Breast epithelium (tissue), 4 donors: ENCODE measurements at places on chromosomes 16 and 17. TPM values are rescaled to one million over a fixed set of nuclear protein-coding genes. Genes with fewer than 3 reads are reported as not detected.

Gene PLD6
- total RNA-seq, result 3.8 TPM

Gene SECTM1
- total RNA-seq, result 23.9 TPM

Gene WNT9B
- total RNA-seq, result 2.0 TPM

Gene UTS2R
- not detected for total RNA-seq

Gene CNTNAP4
- not detected for total RNA-seq

GRCh38 chr16:75074920-75075687 is 41.5 kb downstream of the LDHD start:
- no peaks in the 10 kb centered on the region for H3K4me1 ChIP-seq
- DNase-seq, result no peak
- H3K27ac ChIP-seq, result no peak overlapping the region

DNA sequence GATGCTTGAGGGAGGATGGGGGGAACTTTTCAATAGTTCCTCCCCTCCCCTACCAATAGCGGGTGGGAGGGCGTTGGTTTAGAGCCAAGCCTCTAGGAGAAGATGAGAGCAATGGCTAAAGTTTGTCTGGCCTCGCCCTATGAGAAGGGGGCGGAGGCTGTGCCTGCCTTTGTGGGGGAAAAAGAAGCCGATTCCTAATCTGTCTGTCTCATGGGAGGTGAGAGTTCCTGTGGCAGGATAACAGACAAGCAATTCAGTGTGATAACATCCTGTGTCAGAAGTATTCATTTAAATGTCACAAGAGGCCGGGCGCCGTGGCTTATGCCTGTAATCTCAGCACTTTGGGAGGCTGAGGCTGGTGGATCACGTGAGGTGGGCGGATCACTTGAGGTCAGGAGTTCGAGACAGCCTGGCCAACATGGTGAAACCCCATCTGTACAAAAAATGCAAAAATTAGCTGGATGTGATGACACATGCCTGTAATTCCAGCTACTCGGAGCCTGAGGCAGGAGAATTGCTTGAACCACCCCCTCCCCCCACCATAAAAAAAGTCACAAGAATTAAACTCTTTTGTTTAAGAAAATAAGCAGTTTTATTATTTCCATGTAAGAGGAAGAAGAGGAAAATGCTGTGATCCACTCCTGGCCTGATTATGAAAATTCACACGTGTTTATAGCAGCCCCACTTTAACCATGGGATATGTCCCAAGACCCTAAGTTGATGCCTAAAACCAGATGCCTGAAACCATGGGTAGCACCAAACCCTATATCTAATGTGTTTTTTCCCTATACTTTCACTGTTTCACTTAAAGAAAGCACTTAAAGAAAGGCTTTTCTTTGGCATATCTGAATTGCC is 1.7 kb downstream of the SLFN5 start:
- no peaks in the 10 kb centered on the region for H3K36me3 ChIP-seq
- no peak for DNase-seq
- H3K4me1 ChIP-seq, result no peaks in the 10 kb centered on the region

GRCh38 chr16:68345351-68345810 is 34.6 kb downstream of the PRMT7 start:
- no peak overlapping the region for H3K27ac ChIP-seq
- H3K36me3 ChIP-seq, result peaks cover 8% of the 10 kb centered on the region
- DNase-seq, result no peak
- H3K4me1 ChIP-seq, result no peaks in the 10 kb centered on the region
- no peaks in the 10 kb centered on the region for H3K27me3 ChIP-seq

GRCh38 chr17:40309031-40309948 is at the start of gene RARA:
Gene RARA, plus strand, starts transcription at chr17:40309180. Its CDS starts 22,039 bp downstream, at chr17:40331219.
- no peaks in the 10 kb centered on the region for H3K27me3 ChIP-seq
- H3K27ac ChIP-seq, result peak within 1 kb of the TSS; percentile 94
- H3K4me3 ChIP-seq, result peak within 1 kb of the TSS; percentile 37
- peaks cover 39% of the 10 kb centered on the region for H3K4me1 ChIP-seq
- no peak for DNase-seq

GRCh38 chr17:39963829-39964228 is 1.0 kb downstream of the GSDMA start:
- no peaks in the 10 kb centered on the region for H3K4me1 ChIP-seq
- no peak overlapping the region for H3K27ac ChIP-seq

GRCh38 chr17:16352303-16352666 is 984 bp downstream of the CENPV start:
- DNase-seq, result no peak
- H3K4me3 ChIP-seq, result peak overlapping the region; percentile 91
- H3K27ac ChIP-seq, result no peak overlapping the region
- H3K4me1 ChIP-seq, result no peaks in the 10 kb centered on the region
- H3K36me3 ChIP-seq, result no peaks in the 10 kb centered on the region

DNA sequence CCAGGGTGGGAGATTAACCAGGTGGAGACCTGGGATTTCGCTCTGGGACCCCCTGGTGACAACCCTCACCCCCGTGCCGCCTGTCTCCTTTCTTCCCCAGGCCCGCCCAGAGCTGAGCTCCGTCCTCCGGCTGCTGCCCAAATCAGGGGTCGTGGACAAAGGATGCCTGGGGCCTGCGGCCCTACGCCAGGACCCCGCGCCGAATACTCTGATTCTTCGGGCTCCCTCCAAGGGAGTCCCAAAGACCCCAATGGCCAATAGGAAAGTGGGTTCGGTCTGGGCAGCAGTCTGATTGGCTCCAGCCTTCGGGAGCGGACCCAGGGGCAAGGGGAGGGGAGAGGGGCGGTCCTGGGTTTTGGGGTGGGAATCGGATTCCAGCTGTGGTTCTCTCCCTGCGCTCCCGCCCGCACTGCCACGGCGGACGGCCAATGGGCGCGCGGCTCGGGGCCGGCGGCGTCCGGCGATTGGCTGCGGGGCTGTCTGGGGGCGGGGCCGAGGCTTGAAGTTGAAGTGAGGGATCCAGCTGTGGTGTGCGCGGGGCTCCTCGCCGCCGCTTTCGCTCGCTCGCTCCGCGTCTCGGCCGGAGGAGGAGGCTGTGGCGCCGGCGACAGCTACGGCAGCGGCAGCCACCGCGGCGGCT is at the start of gene CACNA1G:
CACNA1G (plus strand) TSS at position 531 of the 640 bp plus-strand sequence. CDS start 745 bp downstream, outside the sequence.
- H3K36me3 ChIP-seq, result no peaks in the 10 kb centered on the region
- peak within 1 kb of the TSS; percentile 92 for H3K27ac ChIP-seq
- peak; percentile 92 for DNase-seq

DNA sequence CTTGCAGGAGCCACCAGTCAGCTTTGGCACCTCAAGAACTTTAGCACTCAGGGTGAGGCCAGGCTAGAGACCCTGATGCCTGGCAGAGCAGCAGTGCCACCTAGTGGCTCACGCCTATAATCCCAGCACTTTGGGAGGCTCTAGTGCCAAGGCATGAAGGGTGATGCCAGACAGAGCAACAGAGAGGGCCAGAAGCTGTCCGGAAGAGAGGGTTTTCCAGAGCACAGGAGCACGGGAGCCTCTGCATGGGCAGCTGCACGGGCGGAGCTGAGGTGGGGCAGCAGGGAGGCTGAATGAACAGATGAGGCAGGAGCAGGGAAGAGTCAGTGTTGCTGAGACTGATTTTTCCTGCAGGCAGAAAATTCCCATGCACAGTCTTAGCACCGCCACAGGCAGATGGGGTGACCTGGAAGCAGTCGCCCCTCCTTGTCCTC is 38.9 kb downstream of the MYH3 start:
- no peaks in the 10 kb centered on the region for H3K27me3 ChIP-seq
- no peak overlapping the region for H3K4me3 ChIP-seq
- H3K36me3 ChIP-seq, result no peaks in the 10 kb centered on the region
- DNase-seq, result no peak

- H3K4me1 ChIP-seq, result no peaks in the 10 kb centered on the region
- H3K36me3 ChIP-seq, result no peaks in the 10 kb centered on the region
- DNase-seq, result peak; percentile 74
- H3K4me3 ChIP-seq, result no peak overlapping the region
- H3K27me3 ChIP-seq, result no peaks in the 10 kb centered on the region
Measured at GRCh38 chr16:23905027-23905426, 69.2 kb downstream of the PRKCB start.

DNA sequence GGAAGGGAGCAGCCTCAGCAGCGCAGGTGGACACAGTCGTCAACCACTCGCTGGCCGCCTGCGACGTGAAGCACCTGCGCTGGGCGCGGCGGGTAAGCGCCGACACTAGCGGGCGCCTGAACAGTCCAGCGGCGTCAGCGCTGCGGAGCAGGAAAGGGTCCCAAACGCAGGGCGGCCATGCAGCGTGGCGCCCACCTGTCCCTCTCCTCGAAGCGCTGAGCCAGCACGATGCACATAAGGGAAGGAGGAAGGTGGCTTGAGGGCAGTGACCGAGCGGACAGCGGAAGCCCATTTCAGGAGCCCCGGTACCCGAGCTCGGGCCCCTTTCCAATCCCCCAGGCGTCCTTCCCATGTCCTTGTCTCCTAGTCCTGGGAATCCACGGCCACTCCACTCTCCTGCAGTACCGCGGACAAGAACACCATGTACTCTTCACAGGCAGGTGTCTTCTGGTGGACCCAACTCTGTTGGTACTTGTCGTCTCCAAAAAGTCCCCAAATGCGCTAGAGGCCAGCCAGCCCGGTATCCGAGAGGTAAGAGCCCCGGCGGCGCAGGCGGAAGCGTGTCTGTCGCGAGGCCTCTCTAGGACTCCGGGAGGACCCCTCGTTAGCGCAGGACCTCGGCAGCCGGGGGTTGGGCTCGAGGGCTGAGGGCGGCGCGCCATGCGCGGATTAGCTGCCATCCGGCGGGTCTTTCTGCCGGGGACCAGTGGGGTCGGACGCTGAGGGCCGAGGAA is 14.4 kb downstream of the ZNF232 start:
- H3K36me3 ChIP-seq, result no peaks in the 10 kb centered on the region
- H3K4me3 ChIP-seq, result peak overlapping the region; percentile 57
- H3K27me3 ChIP-seq, result no peaks in the 10 kb centered on the region
- H3K27ac ChIP-seq, result no peak overlapping the region
- DNase-seq, result no peak

DNA sequence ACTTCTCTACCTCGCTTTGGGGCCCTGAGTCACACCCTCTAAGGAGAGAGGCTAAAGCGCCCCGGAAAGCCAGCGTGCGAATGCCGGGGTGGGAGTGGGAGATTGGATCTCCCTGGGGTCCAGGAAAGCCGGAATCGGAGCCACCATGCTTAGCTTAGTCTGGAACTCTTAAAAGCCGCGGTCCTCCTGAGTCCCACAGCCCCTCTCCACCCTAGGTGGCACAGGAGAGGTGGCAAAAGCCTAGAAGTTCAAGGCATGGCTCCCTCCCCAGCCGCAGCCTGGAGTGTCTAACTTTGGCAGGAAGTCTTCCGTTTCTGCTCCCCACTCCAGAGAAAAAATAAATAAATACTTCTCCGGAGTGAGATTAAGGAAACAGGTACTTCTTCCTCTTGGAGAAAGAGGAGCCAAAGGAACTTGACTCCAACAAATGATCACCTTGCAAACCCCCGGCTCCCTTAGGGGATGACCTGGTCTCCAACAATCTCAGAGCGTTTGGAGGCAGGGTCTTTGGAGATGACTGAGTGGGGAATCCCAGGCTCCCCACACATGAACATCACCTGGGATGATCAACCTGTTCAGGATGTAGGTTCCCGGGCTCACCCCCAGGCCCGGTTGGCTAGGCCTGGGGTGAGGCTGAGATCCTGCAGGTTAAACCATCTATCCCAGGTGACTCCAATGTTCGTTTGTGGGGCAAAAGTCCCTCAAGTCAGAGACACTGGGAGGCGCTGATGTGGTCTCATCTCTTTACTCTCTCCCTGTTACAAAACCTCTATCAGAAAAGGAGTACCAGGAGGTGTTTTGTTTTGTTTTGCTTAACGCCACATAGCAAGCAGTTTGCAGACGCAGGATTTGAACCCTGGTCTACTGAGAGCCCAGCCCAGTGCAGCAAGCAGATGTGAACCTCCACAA is 2.9 kb downstream of the CIITA start:
- DNase-seq, result peak; percentile 7
- H3K27ac ChIP-seq, result no peak overlapping the region
- H3K27me3 ChIP-seq, result no peaks in the 10 kb centered on the region
- no peaks in the 10 kb centered on the region for H3K36me3 ChIP-seq
- H3K4me1 ChIP-seq, result no peaks in the 10 kb centered on the region

DNA sequence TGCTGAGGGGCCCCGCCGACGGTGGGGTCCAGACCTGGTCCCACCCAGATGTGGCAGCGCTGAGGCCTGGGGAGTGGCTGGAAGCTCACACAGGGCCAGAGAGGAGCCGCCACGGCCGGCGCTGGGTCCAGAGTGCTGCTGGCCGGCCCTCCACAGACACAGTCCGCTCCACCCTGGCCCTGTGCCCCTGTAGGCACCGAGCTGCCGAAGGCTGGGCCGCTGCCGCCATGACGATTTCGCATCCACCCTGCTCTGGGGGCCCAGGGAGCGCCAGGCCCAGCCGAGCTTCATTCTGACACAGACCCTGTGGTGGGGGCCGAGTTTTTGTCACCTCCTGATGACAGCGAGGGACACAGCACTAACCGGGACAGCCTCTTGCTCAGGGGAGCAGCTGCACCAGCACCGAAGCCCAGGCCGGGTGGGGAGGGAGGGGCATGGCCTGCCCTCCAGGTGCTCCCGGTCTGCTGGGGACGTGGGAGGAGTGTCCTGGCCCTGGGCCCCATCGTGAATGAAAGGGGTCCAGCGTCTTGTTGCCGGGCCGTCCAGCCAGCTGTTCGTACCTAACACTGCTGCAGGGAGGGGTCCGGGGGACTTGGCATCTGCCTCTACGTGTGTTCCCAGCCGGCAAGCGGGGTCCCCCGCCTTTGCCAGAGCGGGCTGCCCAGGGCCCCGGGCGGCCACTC is 27.1 kb upstream of the SSTR5 start:
- H3K36me3 ChIP-seq, result no peaks in the 10 kb centered on the region
- no peak for DNase-seq
- H3K4me1 ChIP-seq, result no peaks in the 10 kb centered on the region
- H3K27me3 ChIP-seq, result peaks cover 78% of the 10 kb centered on the region

- no peaks in the 10 kb centered on the region for H3K4me1 ChIP-seq
- no peaks in the 10 kb centered on the region for H3K36me3 ChIP-seq
- no peak for DNase-seq
- no peaks in the 10 kb centered on the region for H3K27me3 ChIP-seq
- H3K4me3 ChIP-seq, result no peak overlapping the region
- H3K27ac ChIP-seq, result no peak overlapping the region
Measured at GRCh38 chr17:55159251-55159650, 105.5 kb upstream of the HLF start.

DNA sequence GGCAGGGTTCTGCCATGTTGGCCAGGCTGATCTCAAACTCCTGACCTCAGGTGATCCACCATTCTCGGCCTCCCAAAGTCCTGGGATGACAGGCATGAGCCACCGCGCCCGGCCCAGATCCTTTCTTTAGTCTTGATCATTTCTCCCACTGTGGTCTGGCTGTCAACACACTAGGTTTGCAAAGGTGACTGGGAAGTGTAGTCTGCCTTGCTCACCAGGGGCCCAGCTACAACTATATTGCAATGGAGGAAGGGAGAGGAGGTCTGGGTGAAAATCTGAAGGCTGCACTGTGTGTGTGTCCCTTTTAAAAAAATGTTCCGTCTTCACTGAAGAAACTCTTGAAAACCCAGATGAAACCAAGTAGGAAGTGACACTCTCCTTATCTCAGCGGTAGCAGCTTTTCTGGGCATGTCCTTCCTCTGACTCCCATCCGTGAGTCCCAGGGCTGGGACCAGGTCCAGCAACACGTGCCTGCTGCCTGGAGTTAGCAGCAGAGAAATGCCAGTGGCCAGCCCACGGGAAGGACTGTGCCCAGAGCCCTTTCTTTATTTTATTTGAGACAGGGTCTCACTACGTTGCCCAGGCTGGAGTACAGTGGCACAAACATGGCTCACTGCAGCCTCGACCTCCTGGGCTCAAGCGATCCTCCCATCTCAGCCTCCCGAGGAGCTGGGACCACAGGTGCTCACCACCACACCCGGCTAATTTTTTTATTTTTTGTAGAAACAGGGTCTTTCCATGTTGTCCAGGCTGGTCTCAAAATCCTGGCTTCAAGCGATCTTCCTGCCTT is 17.8 kb upstream of the KIF19 start:
- H3K4me1 ChIP-seq, result no peaks in the 10 kb centered on the region
- DNase-seq, result no peak
- no peaks in the 10 kb centered on the region for H3K36me3 ChIP-seq
- H3K4me3 ChIP-seq, result no peak overlapping the region
- H3K27me3 ChIP-seq, result no peaks in the 10 kb centered on the region
- no peak overlapping the region for H3K27ac ChIP-seq
